IPS DF 6.9 (cell line): ENCODE measurements at places on chromosomes 12 and 14.

- no peaks in the 10 kb centered on the region; the same call in 1 of the 2 replicates for H3K27me3 ChIP-seq
- no peak for DNase-seq
- H3K4me3 ChIP-seq = no peak overlapping the region
- H3K27ac ChIP-seq = no peak overlapping the region
Measured at GRCh38 chr12:103326190-103326589, 169.6 kb downstream of the C12orf42 start.

- no peak overlapping the region for H3K4me3 ChIP-seq
- no peak for DNase-seq
- H3K27ac ChIP-seq = no peak overlapping the region
- no peaks in the 10 kb centered on the region for H3K36me3 ChIP-seq
Measured at GRCh38 chr14:23385642-23386265, 8.9 kb downstream of the CMTM5 start.

DNA sequence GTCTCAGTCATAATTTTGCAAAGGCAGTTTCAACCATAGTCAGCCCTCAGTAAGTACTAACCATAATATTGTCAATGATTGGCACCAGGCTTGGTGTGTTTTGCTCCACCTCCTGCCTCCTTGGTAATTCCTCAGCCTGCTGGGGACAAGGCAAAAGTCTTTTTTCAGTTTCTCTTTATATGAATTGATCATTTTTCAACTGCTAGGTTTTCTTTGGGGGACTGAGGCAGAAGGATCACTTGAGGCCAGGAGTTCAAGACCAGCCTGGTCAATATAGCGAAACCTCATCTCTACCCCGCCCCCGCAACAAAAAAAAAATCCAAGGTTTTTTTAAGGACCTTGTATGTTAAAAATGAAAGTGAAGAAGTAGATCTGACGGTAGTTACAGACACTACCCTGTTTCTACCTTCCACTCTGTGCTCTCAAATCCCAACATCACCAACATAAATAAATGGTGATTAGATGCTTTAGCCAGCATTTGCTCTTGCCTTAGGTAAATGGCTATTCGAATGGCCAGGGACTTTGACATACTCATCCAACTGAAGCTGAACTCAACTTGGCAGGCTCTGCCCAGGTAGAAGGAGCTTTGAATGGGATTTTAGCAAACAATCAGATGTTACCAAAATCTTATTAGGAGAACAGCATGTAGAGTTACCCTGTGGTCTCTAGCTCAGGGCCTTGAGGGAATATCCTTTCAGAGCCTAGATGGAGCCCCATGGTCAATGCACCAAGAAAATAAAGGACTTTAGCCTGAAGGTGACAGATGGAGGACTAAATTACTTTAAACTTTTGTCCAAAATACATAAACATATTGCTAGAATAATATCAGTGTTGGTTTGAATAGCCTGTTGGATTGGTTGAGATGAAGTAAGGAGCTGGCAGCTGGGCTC, 126.9 kb upstream of the AMIGO2 start:
- no peak overlapping the region for H3K4me3 ChIP-seq
- 0 out of 2 replicates have a peak, but pooled peaks cover 1% of the 10 kb centered on the region for H3K4me1 ChIP-seq
- no peaks in the 10 kb centered on the region for H3K27me3 ChIP-seq
- no peak for DNase-seq

DNA sequence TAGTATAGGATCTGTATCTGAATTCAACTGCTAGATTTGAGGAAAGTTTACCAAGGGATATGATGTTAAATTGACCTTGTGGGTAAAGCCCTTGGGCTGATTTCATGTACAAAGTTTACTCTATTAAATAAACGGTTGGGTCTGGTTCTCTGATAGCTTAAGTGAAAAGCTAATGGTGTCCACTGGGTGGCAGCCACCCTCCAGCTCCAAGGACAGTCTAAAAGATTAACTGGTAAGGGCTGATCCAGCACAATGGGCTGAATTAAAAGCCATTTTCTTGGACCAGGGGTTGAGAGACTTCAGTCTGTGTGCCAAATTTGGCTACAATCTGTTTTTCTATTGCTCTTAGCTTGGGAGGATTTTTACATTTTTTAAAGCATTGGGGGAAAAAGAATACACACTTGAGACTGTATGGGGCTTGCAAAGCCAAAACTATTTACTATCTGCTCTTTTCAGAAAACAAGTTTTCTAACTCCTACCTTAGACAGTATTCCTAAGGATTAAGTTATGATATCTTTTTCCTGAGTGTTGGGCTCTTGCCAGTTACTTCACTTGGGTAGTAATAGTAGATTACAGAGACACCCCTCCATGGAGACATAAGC, 116.5 kb downstream of the GPHN start:
- H3K36me3 ChIP-seq = no peaks in the 10 kb centered on the region
- H3K4me3 ChIP-seq = no peak overlapping the region
- H3K4me1 ChIP-seq = no peaks in the 10 kb centered on the region
- no peaks in the 10 kb centered on the region for H3K27me3 ChIP-seq
- no peak for DNase-seq
- no peak overlapping the region for H3K27ac ChIP-seq

- no peaks in the 10 kb centered on the region; the same call in 1 of the 2 replicates for H3K27me3 ChIP-seq
- H3K36me3 ChIP-seq = no peaks in the 10 kb centered on the region
- H3K4me1 ChIP-seq = no peaks in the 10 kb centered on the region
Measured at GRCh38 chr12:98750511-98750910, 105.4 kb downstream of the APAF1 start.

DNA sequence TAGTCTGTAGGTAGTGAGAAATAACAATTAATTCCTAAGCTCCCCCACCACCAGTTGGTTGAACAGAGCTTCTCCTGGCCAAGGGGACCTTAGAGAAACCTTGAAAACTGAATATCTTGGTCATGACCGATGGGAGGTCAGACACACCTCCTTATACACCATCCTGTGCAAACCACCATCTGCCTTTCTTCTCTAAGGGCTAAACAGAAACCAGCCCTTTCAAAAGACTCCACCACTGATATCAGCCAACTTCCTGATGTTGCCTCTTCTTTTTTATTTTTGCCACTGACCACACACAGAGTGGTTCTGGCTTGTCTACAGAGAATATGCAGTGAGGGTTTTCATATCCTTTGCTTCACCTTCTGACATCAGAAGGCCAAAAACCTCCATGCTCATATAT, 977.7 kb upstream of the SEL1L start:
- H3K36me3 ChIP-seq = no peaks in the 10 kb centered on the region
- DNase-seq = no peak
- H3K4me3 ChIP-seq = no peak overlapping the region
- no peak overlapping the region for H3K27ac ChIP-seq

GRCh38 chr12:110743571-110744093, 941 bp upstream of the PPP1CC start:
- no peak for DNase-seq
- no peaks in the 10 kb centered on the region for H3K36me3 ChIP-seq
- peaks cover 6% of the 10 kb centered on the region; the same call in 1 of the 2 replicates for H3K4me1 ChIP-seq
- H3K27ac ChIP-seq = no peak overlapping the region
- peak overlapping the region; percentile 47; the same call in 1 of the 2 replicates for H3K4me3 ChIP-seq

DNA sequence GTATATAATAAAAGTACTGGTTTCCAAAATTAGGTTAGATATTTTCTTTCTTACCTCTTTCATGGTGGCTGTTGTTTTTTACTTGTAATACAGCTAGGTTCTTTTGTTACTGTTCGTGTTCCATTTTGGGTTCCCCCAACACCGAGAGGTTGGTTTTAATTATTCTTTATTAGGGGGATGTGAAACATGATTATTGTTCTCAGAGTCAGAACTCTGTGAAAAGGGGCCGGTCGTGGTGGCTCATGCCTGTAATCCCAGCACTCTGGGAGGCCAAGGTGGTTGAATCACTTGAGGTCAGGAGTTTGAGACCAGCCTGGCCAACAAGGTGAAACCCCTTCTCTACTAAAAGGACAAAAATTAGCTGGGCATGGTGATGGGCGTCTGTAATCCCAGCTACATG, 108.1 kb downstream of the BICD1 start:
- H3K4me3 ChIP-seq = no peak overlapping the region
- H3K27ac ChIP-seq = no peak overlapping the region
- H3K4me1 ChIP-seq = peaks cover 1% of the 10 kb centered on the region
- H3K27me3 ChIP-seq = no peaks in the 10 kb centered on the region
- DNase-seq = no peak
- H3K36me3 ChIP-seq = peaks cover 4% of the 10 kb centered on the region; the same call in 1 of the 2 replicates

GRCh38 chr12:120225852-120226640, 25.1 kb upstream of the RPLP0 start:
- peaks cover 22% of the 10 kb centered on the region for H3K4me1 ChIP-seq
- H3K36me3 ChIP-seq = peaks cover 22% of the 10 kb centered on the region
- H3K27ac ChIP-seq = no peak overlapping the region
- no peak for DNase-seq
